ENCODE measurements at places on chromosomes 6 and 20.

GRCh38 chr6:41702771-41703494 lies 32.5 kb downstream of the TFEB start:
- DNase-seq, result no peak

- DNase-seq, result no peak
These were observed 131.2 kb upstream of the TSHZ2 start for GRCh38 chr20:52841003-52841402.

GRCh38 chr20:17533396-17533795 lies 2.2 kb upstream of the BFSP1 start:
- no peak for DNase-seq

GRCh38 chr20:41011551-41012067 lies 17.0 kb upstream of the TOP1 start:
- DNase-seq, result no peak

DNA sequence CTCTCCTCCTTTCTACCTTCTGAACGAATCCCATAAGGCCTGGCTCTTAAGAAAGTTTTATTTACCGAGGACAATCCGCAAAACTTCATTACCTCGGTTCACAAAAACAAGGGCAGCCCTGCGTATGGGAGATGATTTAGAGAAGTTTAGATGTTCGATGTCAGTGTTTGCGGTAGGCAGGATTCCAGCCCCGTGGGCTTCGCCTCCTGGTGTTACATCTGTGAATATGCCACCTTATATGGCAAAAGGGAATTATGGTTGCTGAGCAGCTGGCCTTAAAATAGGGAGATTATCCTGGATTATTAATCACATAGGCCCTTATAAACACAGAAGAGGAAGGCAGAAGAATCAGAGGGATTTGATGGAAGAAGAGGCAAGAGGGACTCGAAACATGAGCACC lies 21.1 kb downstream of the BMP6 start:
- no peak for DNase-seq

GRCh38 chr20:19786311-19786710 lies 28.3 kb downstream of the RIN2 start:
- no peak for DNase-seq

GRCh38 chr20:42130810-42131596 lies 512.8 kb upstream of the CHD6 start:
- DNase-seq, result no peak

DNA sequence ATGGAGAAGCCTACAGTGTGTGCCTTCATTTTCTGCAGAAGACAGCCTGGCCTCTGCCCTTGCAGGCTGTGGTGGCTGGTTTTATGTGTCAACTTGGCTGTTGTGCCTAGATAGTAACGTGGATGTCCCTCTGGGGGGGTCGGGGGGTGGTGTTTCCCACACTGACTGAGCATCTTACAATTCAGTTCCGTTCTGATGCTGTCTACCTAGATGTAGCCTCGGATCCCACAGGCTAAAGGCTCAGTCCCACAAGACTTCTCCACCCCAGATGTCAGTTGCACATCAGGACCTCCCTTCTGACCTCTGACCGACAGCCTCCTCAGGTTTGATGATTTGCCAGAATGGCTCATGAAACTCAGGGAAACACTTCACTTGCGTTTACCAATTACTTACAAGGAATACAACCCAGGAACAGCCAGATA lies 4.4 kb downstream of the PYGB start:
- DNase-seq, result no peak

- no peak for DNase-seq
These were observed 226.5 kb downstream of the BTBD9 start for GRCh38 chr6:38413102-38413800.

GRCh38 chr20:60092729-60093128 lies 134.5 kb downstream of the CDH26 start:
- DNase-seq, result no peak

- no peak for DNase-seq
These were observed 115.9 kb downstream of the OTOR start for GRCh38 chr20:16864069-16864468.

GRCh38 chr6:55494411-55494810 lies 84.6 kb downstream of the HMGCLL1 start:
- DNase-seq, result no peak

GRCh38 chr6:168103050-168103830 lies 24.2 kb upstream of the FRMD1 start:
- no peak for DNase-seq

All from KG1 (cell line).